ENCODE measurements at places on chromosomes 16 and 17.

- DNase-seq = no peak
Measured at GRCh38 chr17:55622547-55622946, 100.1 kb downstream of the TMEM100 start.

DNA sequence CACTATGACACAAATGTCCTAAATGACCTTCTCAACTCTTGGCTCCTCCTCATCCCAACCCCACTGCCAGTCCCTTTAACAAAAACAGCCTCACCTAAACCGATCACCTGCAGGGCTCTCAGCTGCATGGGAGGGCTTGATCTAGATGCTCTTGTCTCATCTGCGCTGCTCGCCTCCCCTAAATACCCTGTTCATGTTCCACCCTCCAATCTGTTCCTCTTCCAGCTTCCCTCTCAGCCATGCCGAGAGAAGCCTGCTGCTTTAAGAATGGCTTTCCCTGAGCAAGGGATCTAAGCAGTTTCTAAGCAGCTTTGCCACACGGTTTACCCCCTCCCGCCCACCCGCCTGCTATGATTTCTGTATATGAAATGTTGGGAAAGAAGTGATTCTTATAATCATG lies 23.7 kb downstream of the PIPOX start:
- DNase-seq = no peak

DNA sequence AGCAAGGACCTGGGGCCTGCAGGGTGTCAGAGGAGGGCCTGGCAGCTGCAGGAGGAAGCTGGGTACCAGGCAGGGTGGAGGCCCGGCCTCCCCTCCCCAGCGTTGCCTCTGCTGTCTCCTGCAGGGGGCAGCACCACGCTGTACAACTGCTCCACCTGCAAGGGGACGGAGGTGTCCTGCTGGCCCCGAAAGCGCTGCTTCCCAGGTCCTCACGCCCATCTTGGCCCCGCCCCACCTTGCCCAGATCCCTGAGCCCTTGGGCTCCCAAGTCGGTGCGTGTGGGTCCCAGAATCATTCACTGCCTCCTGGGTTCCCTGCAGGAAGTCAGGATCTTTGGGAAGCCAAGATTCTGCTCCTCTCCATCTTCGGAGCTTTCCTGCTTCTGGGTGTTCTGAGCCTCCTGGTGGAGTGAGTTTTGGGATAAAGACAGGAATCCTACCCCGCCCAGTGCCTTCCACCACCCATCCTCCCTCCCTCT lies 1.2 kb downstream of the TMEM95 start:
- peak; percentile 69 for DNase-seq

GRCh38 chr17:66959641-66960375 lies 4.7 kb upstream of the CACNG4 start:
- no peak for DNase-seq

DNA sequence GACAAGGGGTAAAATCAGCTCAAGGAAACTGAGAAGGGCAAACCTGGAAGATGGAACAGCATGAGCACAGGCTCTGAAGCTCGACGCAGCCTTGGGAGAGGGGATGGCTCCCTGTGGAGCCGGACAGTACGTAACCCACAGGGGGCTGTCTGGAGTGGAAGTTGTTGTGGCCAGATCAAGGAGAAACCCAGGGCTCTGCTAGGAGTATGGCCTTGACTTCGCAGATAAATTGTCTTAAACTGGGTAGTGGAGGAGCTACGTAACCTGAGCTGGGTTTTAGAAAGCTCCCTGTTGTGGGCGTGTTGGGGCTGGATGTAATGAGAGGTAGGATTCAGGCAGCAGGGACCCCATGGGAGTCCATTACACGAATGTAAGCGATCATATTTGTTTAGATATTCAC lies 25.5 kb upstream of the AXIN2 start:
- DNase-seq = no peak

- DNase-seq = no peak
Measured at GRCh38 chr16:3171181-3171854, 16.7 kb upstream of the OR1F1 start.

DNA sequence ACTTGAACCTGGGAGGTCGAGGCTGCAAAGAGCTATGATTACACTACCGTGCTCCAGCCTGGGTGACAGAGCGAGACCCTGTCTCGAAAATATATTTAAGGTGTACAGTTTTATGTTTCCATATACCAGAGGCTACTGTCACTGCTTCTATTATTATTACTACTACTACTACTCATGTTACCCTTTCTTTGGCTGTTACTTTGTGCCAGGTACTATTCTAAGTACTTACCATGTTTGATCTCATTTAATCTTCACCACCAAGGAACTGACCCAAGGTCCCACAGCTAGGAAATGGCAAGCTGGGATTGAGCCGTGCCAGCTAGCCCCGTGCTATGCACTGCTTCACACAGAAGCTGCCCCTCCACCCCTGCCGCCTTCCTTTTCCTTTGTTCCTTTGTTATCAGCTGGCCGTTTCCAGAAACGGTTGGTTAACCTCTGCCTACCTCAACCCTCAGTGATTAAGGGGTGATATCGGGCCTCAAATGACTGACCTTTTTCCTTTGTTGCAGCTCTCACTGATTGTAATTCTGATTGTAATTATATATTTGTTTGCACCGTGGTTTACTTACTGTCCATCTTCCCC lies 78.4 kb downstream of the ABCC1 start:
- DNase-seq = no peak

All from hippocampal formation (tissue), 2 donors.